ENCODE measurements at places on chromosomes 7 and 10.

- no peak for DNase-seq
Observed at GRCh38 chr10:84360637-84361365, 32.4 kb downstream of the CCSER2 start.

DNA sequence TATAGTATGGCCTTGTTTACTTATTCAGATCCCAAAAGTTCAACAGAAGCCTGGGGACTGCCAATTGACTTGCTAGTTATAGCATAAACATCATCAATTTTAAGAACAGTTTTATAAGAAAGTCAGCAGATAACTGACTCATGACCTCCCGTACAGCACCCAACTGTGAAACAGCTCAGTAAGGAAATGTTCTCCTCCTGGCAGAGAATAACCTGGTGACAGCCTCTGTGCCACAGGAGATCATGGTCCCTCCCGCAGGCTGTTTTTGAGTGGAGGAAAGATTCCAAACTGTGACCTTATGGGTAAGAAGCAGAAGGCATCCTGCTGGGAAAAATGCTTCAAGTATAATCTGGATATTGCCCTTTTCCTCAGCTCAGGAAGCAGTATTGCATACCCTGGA, 182.5 kb downstream of the SEMA3D start:
- DNase-seq, result no peak

- no peak for DNase-seq
Observed at GRCh38 chr7:26054386-26054785, 97.6 kb upstream of the NFE2L3 start.

- DNase-seq, result no peak
Observed at GRCh38 chr7:36605261-36606051, 118.8 kb downstream of the AOAH start.

- no peak for DNase-seq
Observed at GRCh38 chr7:77475181-77475580, 59.0 kb upstream of the GSAP start.

DNA sequence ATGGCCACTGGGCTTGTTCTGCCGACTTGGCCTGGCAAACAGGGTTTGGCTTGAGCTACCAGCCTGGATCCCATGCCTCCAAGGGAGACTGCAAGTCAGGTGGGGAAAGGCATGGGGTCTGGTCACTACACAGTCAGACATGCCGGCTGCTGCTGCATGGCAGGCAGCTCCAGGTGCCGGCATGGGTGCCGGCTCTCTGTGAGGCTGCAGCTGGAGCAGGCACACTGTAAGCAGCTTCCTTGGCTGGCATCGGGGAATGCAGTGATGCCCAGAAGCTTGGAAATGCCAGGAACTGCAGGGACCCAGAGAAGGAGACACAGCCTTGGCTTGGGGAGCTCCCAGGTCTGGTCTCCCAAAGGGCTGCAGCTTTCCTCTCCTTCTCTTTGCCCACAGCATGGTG, 305.5 kb upstream of the NRG3 start:
- DNase-seq, result no peak

- no peak for DNase-seq
Observed at GRCh38 chr7:80463272-80463920, 48.5 kb downstream of the GNAT3 start.

DNA sequence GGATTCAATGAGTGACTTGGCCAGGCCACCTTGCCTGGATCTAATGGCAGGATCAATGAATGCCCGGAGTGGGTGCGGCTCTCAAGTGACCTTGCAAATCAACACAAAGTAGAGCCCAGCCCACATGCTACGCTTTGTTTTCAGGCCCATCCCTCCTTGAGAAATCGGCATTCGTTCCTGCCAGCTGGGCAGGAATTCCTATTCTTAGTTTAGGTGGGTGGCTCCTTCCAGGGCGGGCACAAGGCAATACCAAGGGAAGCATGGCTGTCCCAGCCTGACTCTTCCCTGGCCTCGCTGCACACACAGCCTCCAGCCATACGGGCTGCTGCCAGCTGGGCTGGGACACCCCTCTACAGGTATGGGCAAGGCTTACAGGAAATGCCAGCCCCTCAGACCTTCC, 119.3 kb downstream of the SH3PXD2A start:
- DNase-seq, result no peak

- no peak for DNase-seq
Observed at GRCh38 chr10:97869091-97870042, 19.7 kb downstream of the GOLGA7B start.

GRCh38 chr10:17657103-17657500, 13.2 kb downstream of the STAM start:
- DNase-seq, result no peak

DNA sequence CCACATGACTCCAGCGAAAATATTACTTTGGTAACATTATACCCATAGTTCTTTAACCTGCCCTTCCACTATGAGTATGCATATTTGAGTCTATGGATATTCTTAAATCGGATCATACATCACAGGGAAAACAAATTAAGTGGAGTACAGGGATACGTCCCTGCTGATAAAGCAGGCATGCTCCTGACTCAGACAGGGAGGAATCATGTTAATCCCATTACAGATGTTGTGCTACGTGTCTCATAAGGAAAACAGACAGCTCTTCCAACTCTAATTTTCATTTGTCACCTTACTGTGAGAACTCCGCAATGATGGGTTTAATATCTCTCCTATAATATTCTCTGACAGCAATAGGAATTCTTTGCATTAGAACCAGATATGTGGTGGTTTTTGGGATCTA, 469.5 kb upstream of the POM121L12 start:
- DNase-seq, result no peak

DNA sequence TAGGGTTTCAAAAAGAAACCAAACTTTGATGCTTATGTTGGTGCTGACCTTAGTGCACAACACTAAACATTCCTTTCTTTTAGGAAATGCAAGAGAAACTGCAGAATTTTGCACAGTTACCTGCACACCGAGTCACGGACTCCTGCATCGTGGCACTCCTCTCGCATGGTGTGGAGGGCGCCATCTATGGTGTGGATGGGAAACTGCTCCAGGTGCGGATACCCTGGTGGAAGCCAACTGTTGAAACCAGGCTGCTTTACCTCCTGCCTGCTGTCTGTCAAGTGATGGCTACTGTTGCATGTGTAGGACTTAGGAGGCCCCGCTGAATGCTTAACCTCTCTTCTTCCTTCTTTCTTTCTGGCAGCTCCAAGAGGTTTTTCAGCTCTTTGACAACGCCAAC, 11.7 kb downstream of the CASP2 start:
- no peak for DNase-seq

DNA sequence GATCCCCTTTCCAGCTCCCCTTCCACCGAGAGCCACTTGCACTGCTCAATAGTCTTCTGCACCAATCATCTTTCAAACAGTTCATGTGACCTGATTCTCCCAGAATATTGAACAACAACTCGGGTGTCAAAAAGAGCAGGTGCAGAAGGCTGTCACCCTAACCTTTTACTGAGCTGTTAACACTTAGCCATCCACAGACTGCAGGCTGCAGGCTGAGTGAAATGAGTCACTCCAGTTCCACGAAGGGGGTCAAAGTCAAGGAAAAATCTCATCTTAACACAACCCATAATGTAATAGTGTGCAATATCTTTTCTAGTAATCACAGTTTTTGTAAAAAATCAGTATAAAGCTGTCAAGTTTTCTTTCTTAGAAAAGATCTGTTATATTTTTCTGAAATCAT, 63.1 kb downstream of the MTPAP start:
- DNase-seq, result no peak

- peak; percentile 31 for DNase-seq
Observed at GRCh38 chr10:77428691-77429395, 208.8 kb downstream of the KCNMA1 start.

GRCh38 chr7:128794020-128794419, 2.3 kb downstream of the CCDC136 start:
- no peak for DNase-seq

DNA sequence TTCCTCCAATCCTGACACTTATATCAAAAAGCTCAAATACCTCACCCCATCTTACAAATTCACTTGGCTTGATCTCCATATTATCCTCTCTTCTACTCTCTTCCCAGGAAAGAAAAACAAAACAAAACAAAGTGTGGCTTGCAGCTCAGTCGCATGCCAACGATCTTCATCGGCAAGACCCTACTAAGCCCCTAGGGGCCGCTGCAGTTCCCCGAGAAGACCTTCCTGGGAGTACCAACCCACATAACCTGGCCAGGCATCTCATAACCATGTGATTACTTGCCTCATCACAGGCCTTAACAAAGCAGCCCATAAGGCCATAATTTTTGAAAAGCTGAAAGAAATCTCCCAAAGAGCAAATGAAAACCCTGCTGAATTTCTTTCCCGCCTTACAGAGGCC, 103.7 kb downstream of the ZNF92 start:
- DNase-seq, result peak; percentile 20

DNA sequence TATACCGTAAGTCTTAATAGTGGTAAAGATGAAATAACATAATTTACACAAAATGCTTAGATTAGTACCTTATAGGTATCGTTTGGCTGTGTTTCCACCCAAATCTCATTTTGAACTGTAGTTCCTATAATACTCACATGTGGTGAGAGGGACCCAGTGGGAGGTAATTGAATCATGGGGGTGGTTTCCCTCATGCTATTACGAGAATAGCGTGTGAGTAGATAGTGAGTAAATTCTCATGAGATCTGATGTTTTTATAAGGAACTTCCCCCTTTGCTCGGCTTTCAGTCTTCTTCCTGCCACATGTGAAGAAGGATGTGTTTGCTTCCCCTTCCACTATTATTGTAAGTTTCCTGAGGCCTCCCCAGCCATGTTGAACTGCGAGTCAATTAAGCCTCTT, 426.3 kb upstream of the POT1 start:
- DNase-seq, result no peak

GRCh38 chr10:91525896-91526712, 106.8 kb downstream of the PPP1R3C start:
- no peak for DNase-seq

GRCh38 chr10:71211053-71211452, 1.3 kb upstream of the UNC5B start:
- DNase-seq, result no peak

GRCh38 chr7:34758111-34758601, 100.1 kb downstream of the NPSR1 start:
- DNase-seq, result no peak

GRCh38 chr10:119285495-119286267, 78.3 kb downstream of the GRK5 start:
- DNase-seq, result no peak

DNA sequence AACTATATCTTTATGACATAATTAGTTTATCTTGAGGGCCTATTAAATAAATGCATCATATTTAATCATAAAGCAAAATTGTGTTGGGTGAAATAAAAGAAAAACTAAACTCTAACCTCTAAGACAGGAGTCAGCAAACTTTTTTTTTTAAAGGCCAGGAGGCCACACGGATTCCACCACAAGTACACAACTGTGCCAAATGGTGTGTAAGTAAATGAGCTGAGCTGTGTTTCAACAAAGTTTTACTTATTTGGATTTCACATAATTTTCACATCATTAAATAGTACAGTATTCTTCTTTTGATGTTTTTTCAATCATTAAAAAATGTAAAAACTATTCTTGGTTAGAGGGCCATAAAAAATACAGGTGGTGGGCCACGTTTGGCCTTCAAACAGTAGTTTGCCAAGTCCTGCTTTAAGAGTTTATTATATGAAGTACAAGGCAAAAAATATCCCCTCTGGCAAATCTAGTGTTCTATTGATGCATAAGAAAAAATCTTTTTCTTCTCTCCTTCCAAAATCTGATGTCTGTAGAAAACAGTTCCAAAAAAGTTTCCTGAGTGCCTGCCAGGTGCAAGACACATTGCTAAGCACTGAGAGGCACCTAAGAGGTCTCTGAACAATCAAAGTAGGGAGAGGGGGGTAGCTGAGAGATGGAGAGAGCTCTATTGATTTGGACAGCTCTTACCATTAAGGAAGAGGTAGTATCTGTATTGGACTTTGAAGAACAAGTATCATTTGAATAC, 26.5 kb upstream of the SPOCK2 start:
- DNase-seq, result no peak

Measured in iPS DF 6.9 (cell line).